HEK293T (cell line): ENCODE measurements at places on chromosomes 2 and 18.

DNA sequence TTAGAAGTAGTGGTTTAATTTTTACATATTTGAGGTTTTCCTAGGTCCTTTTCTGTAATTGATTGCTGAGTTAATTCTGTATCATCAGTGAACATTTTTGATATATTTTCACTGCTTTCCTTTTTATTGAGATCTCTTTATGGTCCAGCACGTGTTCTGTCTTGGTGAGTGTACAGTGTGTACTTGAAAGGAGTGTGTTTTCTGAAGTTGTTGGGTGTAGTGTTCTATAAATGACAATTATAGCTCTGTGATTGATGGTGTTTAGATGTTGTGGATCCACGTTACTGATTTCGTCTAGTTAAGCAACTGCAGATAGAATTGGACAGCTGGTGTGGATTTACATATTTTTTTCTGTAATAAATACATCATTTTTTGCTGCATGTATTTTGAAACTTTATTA, 32.7 kb downstream of the AGFG1 start:
- no peak for DNase-seq

GRCh38 chr2:119005555-119005954, 63.6 kb downstream of the MARCO start:
- DNase-seq, result no peak

DNA sequence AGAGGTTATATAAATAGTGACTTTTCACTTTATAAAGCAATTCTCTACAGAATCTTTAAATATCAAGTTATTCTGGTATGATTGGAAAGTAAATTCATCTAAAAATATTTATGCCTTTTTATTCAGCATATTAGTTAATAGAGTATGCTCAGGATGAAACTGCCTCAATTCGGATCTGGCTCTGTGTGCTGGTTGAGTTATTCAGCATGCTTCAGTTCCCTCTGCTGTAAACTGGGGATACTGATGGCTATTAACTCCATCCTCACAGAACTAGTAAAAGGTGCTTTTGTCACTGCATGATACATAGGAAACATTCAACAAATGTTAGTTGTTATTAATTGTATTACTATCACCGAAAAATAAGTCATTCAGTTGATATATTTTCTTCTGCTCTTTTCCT, 250.3 kb downstream of the NRXN1 start:
- DNase-seq, result no peak

DNA sequence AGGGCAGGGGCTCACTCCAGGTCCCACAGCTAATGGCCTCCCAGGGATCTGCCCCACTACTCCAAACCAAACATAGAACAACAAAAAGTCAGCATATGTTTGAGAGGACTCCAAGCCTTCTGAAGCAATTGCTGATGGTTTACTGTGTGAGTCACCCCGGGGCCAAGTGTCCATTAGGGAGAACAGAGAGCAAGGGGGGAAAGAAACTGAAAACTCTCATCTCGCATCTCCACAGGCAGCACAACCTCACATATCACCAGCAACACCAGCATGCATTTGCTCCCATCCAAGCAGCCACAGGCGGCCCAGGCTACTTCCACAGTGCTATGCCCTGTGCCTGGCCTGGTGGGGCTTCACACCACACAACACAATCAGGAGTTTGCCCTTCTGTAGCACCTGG, 39.1 kb downstream of the CYRIA start:
- no peak for DNase-seq

- DNase-seq, result no peak
Observed at GRCh38 chr2:74515981-74516633, 1.9 kb downstream of the TLX2 start.
